ENCODE measurements at places on chromosomes 4 and X.

GRCh38 chrX:7073336-7073735 lies 74.2 kb upstream of the STS start:
- no peak for DNase-seq

DNA sequence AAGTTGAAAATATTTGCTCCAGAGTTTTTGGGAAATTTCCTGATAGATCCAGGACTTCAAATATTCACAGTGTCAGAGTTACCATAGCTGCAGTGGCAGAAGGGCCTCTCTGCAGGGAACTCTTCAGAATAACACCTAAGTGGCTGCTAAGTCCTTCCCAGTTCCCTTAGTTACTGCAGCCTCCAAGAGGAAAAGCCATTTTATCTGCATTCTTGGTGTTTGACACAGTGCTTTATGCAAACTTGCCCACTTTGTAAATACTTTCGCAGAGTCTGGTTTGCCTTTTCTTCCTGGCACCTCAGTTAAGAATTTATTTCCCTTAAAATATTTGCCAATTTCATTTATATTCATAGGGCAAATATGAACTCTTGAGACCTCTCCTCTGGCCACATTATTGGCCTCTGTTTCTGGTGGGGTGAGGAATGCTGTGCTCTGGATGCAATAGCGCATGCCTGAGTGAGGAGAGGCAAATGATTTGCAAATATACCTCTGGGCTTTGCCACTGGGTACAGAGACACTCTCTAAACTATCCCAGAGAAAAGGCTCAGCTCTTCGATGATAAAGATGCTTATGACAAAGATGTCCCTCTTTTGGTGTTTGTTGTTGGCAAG lies 566.3 kb upstream of the NR3C2 start:
- DNase-seq: no peak

DNA sequence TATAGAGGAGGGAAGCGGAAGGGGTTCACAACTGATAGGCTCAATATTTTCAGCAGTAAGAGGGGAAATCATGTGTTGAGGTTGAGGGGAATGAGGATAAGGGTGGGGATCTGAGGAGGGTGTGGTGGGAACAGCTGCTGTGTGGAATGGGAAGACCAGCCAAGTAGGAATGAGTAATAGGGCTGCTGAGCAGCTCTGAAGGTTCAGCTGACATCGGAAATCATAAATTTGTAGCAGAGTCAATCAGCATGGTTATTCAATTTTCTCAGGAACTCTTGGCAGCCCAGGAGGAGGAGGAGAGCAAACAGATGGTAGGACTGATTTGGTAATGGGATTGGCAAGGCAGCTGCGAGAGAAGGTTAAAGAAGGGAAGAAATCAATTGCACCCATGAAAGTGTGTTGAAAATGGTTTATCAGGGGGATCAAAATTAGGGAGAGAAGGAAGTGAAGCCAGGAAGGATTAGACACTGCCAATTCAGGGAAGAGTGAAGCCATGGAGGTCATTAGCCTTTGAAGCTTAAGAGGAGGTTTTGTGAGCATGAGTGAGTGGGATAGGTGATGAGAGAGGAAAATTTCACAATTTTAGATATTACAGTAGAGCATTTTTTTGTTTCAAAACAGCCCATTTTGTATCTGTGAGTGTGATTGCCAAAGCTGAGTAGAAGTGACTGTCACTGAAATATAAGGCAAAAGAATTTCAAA lies 82.6 kb downstream of the PCDH7 start:
- no peak for DNase-seq

DNA sequence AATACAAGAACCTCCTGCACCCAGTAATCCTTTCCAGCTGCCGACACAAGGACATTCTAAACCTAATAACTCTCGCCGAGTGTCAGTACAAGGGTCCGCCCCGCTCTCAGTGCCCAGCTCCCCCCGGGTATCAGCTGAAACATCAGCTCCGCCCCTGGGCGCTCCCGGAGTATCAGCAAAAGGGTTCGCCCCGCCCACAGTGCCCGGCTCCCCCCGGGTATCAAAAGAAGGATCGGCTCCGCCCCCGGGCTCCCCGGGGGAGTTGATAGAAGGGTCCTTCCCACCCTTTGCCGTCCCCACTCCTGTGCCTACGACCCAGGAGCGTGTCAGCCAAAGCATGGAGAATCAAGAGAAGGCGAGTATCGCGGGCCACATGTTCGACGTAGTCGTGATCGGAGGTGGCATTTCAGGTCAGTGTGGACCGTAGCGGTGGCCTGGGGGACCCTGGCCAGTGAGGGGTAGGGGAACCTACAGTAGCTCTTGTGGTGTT lies at the start of gene MAOA:
Gene MAOA, plus strand, starts transcription at position 295 of the 490 bp plus-strand sequence. Its CDS starts 43 bp downstream, at position 338.
- DNase-seq: peak; percentile 22

- no peak for DNase-seq
Observed at GRCh38 chr4:104630272-104630671, 135.6 kb upstream of the CXXC4 start.

- no peak for DNase-seq
Observed at GRCh38 chr4:88958080-88958479, 98.9 kb downstream of the FAM13A start.

Measured in NCI-H748 treated with DMSO at 0.1 percent for 48 hours (cell line).